Gastrocnemius medialis (tissue), 4 donors: ENCODE measurements at places on chromosomes 2 and 18. TPM values are rescaled to one million over a fixed set of nuclear protein-coding genes. Genes with fewer than 3 reads are reported as not detected.

GRCh38 chr18:80197528-80197927, 49.8 kb downstream of the PARD6G start:
- no peak overlapping the region for H3K4me3 ChIP-seq
- DNase-seq, result no peak
- H3K36me3 ChIP-seq, result no peaks in the 10 kb centered on the region
- H3K4me1 ChIP-seq, result peaks cover 3% of the 10 kb centered on the region
- H3K27me3 ChIP-seq, result no peaks in the 10 kb centered on the region
- H3K27ac ChIP-seq, result no peak overlapping the region

Gene PPP1R1C
- not detected for total RNA-seq

DNA sequence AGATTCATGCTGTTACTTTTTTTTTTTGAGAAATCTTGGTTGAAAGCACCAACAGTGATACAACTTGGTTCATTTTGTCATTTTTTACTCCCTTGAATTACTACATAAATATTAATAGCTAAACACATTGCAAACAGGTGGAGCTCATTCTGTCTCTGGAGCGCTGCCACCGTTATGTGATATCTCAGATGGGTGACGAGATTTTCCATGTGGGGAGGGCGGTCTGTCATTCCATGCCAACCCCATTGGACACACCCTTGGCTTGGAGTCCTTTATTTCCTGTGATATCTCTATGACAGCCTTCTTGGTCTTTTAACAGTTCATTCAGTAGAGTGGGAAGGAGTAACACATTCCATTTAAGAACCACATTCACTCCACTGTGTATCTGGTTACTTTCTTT, 794.8 kb downstream of the SATB2 start:
- H3K27ac ChIP-seq, result no peak overlapping the region
- H3K27me3 ChIP-seq, result no peaks in the 10 kb centered on the region
- peak; percentile 32 for DNase-seq
- H3K4me1 ChIP-seq, result peaks cover 4% of the 10 kb centered on the region
- no peak overlapping the region for H3K4me3 ChIP-seq

Gene LHCGR
- total RNA-seq, result not detected

- H3K36me3 ChIP-seq, result no peaks in the 10 kb centered on the region
- no peaks in the 10 kb centered on the region for H3K4me1 ChIP-seq
- no peak overlapping the region for H3K4me3 ChIP-seq
- DNase-seq, result no peak
Observed at GRCh38 chr2:197556456-197556855, 40.6 kb downstream of the MOB4 start.

DNA sequence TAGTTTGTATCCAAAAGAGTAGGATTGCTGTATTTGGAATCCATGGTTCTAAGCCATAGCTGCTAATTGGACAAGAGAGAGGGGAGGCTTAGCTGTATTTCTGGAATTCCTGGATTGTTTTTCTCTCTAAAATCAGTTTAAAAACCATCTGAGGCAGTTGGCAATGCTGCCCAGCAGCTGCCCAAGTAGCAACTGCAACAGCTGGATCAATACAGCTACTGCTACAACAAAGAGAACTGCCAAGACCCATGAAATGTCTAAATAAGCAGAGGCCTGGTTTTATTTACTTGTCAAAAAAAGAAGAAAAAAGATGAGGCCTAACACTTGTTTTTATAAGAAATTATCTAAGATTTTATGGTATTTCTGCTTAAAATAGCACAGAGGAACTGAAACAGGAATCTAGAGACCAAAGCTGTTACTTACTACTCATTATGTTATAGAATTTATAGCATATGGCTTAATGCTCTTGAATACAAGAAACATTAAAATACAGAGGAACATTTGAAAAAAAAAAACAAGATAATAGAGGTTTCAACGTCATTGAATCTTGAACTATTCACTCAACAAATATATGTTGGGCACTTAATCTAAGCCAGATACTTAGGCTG, 39.1 kb downstream of the TMEFF2 start:
- H3K27me3 ChIP-seq, result no peaks in the 10 kb centered on the region
- H3K4me1 ChIP-seq, result no peaks in the 10 kb centered on the region
- no peaks in the 10 kb centered on the region for H3K36me3 ChIP-seq
- no peak overlapping the region for H3K27ac ChIP-seq
- no peak for DNase-seq
- no peak overlapping the region for H3K4me3 ChIP-seq

GRCh38 chr2:60118061-60118460, 435.4 kb downstream of the BCL11A start:
- H3K4me3 ChIP-seq, result no peak overlapping the region
- H3K4me1 ChIP-seq, result no peaks in the 10 kb centered on the region
- no peak for DNase-seq
- no peak overlapping the region for H3K27ac ChIP-seq

- H3K4me1 ChIP-seq, result no peaks in the 10 kb centered on the region
- no peaks in the 10 kb centered on the region for H3K36me3 ChIP-seq
- no peak overlapping the region for H3K4me3 ChIP-seq
- no peaks in the 10 kb centered on the region for H3K27me3 ChIP-seq
Observed at GRCh38 chr2:102346381-102347130, 9.0 kb upstream of the IL18R1 start.

DNA sequence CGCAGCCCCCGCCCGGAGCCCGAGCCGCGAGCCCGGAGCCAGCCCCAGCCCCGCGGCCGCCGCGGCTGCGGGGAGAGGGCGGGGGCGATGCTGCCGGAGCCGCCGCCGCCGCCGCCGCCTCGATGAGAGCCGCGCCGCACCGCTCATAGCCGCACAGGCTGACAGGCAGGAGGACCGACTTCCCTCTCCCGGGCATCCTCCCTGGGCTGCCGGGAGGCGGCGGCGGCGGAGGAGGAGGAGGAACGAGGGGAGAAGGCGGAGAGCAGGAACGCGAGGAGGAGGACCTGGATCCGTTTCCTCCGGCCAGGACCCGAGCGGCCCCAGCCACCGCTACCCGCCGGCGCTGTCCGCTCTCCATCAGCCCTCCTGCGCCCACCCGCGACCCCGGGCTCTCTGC, 370 bp downstream of the KLHL29 start:
- peak overlapping the region; percentile 70 for H3K27ac ChIP-seq
- no peak for DNase-seq
- H3K36me3 ChIP-seq, result no peaks in the 10 kb centered on the region
- H3K27me3 ChIP-seq, result peaks cover 29% of the 10 kb centered on the region
- peak overlapping the region; percentile 73 for H3K4me3 ChIP-seq
- peaks cover 7% of the 10 kb centered on the region for H3K4me1 ChIP-seq

Gene RIT2
- not detected for total RNA-seq

Gene MAPK4
- total RNA-seq, result 0.68 TPM

DNA sequence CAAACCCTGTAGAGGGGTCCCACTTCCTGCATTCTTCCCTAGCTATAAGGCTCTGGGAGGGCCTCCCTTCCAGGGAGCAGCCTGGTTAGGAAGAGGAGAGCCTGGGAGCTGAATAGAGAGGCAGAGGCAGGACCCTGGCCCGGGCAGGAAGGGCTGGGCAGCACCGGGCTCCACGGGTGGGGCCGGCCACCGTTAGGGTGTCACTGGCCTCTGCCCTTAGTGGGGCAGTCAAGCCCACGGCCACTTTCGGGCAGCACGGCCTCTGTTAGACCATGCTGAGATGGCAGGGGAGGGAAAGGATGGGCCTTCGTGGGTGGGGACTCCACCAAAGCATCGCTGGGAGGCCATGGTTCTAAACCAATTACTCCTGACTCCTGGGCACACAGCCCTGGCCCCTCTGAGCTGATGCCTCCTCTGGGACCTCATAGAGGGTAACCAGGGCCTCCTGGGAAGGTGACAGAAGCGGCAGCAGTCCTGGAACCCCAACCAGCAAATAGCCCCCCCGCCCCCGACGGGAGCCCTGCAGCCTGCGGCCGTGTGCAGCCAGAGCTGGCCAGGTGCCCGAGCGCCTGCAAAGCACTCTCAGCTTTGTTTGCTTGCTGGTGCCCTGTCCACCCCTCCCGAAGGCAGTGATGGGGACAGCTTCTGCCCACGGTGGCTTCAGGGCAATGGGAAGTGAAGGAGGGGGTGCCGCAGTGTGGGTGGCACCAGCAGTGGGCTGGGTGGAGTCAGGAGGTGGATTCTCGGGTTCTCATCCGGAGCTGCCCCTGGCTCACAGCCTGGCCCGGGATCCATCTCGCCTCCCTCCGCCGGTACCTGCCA, 16.3 kb upstream of the HPCAL1 start:
- peaks cover 7% of the 10 kb centered on the region for H3K4me1 ChIP-seq
- H3K4me3 ChIP-seq, result no peak overlapping the region
- DNase-seq, result no peak
- H3K27me3 ChIP-seq, result no peaks in the 10 kb centered on the region
- no peaks in the 10 kb centered on the region for H3K36me3 ChIP-seq
- H3K27ac ChIP-seq, result peak overlapping the region; percentile 38

Gene ASB18
- total RNA-seq, result 0.17 TPM

DNA sequence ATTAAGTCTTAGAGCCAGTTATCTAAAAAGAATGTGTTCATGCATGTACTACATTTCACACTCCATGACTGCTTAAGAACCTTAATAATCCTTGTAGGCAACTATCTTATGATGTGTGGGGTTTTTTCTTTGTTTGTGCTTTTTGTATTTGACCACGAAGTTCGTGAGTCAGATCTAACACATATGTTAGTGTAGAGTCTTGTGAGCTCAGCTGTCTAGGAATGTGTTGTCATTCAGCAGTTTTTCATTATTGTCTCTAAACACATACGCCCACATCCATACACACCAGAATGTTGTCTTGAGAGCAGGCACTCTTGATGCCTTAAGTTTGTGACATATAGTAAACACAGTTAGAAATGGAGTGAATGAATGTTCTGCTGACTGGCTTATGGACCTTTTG, 38.4 kb downstream of the CAB39 start:
- H3K27me3 ChIP-seq, result no peaks in the 10 kb centered on the region
- peaks cover 35% of the 10 kb centered on the region for H3K4me1 ChIP-seq
- H3K27ac ChIP-seq, result no peak overlapping the region

Gene ABHD1
- total RNA-seq, result 1.3 TPM

- H3K4me1 ChIP-seq, result no peaks in the 10 kb centered on the region
- H3K27me3 ChIP-seq, result no peaks in the 10 kb centered on the region
- H3K27ac ChIP-seq, result peak overlapping the region; percentile 70
- peaks cover 3% of the 10 kb centered on the region for H3K36me3 ChIP-seq
Observed at GRCh38 chr18:58611395-58612131, 17.3 kb downstream of the ALPK2 start.

Gene SPP2
- not detected for total RNA-seq

GRCh38 chr2:177529166-177529565, 136.6 kb downstream of the AGPS start:
- DNase-seq, result no peak
- no peak overlapping the region for H3K27ac ChIP-seq
- H3K4me3 ChIP-seq, result no peak overlapping the region
- no peaks in the 10 kb centered on the region for H3K36me3 ChIP-seq
- no peaks in the 10 kb centered on the region for H3K27me3 ChIP-seq

- no peak overlapping the region for H3K27ac ChIP-seq
- no peaks in the 10 kb centered on the region for H3K4me1 ChIP-seq
- no peaks in the 10 kb centered on the region for H3K36me3 ChIP-seq
- H3K27me3 ChIP-seq, result no peaks in the 10 kb centered on the region
Observed at GRCh38 chr2:118971245-118972122, 29.5 kb downstream of the MARCO start.

DNA sequence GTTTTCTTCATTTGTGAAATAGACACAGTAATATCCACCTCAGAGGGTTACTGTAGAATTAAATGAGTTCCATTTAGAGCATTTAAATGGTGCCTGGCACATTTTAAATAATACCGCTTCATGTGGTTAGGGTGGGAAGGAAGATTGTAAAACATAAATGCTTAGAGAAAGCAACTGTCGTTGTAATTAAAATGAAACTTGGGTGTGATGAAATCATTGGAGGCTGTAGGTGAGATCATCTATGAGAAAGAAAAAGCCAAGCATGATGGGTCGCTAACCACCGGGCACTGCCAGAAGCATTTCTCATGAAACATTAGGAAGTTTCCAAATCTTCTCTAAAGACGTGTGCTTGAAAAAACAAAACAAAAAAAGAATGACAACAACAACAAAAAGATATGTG, 8.2 kb upstream of the SLC39A10 start:
- no peaks in the 10 kb centered on the region for H3K27me3 ChIP-seq
- no peaks in the 10 kb centered on the region for H3K36me3 ChIP-seq
- no peaks in the 10 kb centered on the region for H3K4me1 ChIP-seq
- H3K27ac ChIP-seq, result no peak overlapping the region

Gene TPO
- total RNA-seq, result 4.2 TPM

- peak; percentile 89 for DNase-seq
- no peaks in the 10 kb centered on the region for H3K36me3 ChIP-seq
- peaks cover 45% of the 10 kb centered on the region for H3K4me1 ChIP-seq
- H3K27me3 ChIP-seq, result no peaks in the 10 kb centered on the region
- peak overlapping the region; percentile 99 for H3K27ac ChIP-seq
- no peak overlapping the region for H3K4me3 ChIP-seq
Observed at GRCh38 chr2:239326831-239327535, 73.8 kb downstream of the HDAC4 start.

DNA sequence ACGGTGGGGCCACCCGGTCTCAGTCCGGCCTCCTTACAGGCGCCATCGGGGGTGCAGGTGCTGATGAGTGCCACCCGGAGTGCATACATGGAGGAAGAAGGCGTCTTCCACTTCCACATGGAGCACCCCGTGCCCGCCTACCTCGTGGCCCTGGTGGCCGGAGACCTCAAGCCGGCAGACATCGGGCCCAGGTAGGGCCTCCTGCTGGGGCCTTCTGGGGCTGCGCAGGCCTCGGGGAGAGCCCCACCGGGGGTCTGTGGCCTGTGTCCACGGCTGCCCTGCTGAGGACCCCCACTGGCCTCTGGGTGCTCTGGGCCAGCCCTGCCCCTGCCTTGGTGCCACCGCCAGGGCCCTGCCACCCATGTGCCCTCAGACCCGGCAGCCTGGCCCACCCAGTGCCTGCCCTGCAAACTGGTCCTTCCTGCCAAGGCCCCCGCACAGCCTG, 4.8 kb downstream of the RNPEPL1 start:
- no peaks in the 10 kb centered on the region for H3K36me3 ChIP-seq
- no peak overlapping the region for H3K27ac ChIP-seq
- H3K4me1 ChIP-seq, result peaks cover 13% of the 10 kb centered on the region
- DNase-seq, result peak; percentile 7
- H3K4me3 ChIP-seq, result no peak overlapping the region

DNA sequence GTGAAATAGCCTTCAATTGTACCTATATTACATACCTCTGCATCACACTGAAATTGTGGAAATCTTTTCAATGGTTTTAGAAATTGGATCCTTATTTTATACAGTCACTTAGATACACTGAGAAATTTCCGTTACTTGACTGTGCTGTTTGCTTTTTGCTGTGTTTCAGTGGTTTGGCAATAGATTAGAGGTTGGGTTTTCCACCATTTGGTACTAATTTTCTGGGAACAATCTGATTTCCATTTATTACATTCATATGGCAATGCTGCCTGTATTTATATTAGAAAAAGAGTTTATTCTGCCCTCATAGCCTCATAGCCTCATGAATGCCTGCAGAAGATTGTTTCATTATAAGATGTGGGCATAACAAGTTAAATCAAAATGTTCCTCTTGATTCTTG, 285.0 kb downstream of the GULP1 start:
- H3K27me3 ChIP-seq, result no peaks in the 10 kb centered on the region
- H3K4me1 ChIP-seq, result no peaks in the 10 kb centered on the region
- no peak overlapping the region for H3K4me3 ChIP-seq
- no peaks in the 10 kb centered on the region for H3K36me3 ChIP-seq

DNA sequence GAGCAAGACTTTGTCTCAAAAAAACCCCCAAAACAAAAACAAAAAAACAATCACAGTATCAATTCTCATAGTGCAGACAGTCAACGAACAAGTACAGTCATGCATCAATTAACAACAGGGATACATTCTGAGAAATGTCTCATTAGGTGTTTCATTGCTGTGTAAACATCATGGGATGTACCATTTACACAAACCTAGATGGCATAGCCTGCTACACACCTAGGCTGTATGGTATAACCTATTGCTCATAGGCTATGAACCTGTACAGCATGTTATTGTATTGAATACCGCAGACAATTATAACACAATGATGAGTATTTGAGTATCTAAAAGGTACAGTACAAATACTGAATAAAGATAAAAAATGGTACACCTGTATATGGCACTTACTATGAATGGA, 67.8 kb upstream of the LMAN1 start:
- H3K4me3 ChIP-seq, result no peak overlapping the region
- no peak for DNase-seq
- H3K36me3 ChIP-seq, result no peaks in the 10 kb centered on the region
- H3K27me3 ChIP-seq, result no peaks in the 10 kb centered on the region
- H3K4me1 ChIP-seq, result no peaks in the 10 kb centered on the region
- no peak overlapping the region for H3K27ac ChIP-seq
